ENCODE measurements at places on chromosomes 5 and 9.

DNA sequence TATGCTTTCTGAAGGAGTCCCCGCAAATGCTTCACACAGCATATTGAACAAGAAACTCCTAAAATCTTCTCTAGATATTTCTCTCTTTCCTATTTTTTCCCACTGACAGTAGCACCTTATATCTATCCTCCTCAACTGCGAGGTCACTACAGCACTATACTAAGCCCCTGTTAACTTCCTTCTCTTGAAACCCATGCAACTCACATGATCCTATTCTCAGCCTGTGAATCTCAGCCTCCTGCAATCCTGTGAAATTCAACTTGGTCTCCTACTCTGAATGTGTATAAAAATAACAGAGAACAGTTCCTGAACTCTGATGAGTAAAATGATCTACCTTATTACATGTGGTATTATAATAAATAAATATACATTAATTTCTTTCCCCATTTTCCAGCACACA, 6.1 kb upstream of the PLGRKT start:
- no peak for DNase-seq

- peak; percentile 22 for DNase-seq
Observed at GRCh38 chr9:72203205-72203803, 54.1 kb downstream of the GDA start.

- DNase-seq: peak; percentile 5
Observed at GRCh38 chr5:82720213-82721086, 356.7 kb downstream of the TMEM167A start.

DNA sequence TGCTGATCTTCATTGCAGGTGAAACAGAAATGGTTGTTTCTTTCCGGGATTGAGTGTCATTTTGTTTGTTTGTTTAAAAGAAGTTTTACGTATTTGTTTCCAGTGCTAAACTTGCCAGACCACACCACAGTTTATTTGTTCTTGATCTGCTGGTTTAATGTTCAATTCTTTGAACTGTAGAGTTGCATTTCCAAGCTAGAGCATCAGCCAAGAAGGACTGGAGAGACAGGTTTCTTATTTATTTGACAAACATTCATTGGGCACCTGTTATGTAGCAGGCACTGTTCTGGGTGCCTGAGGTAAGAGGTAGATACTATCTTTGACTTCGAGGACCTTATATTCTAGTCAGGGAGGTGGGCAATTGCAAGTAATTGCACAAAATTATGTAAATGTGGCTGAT, 45.0 kb downstream of the MCCC2 start:
- DNase-seq: no peak

- DNase-seq: no peak
Observed at GRCh38 chr5:15558240-15558639, 58.3 kb downstream of the FBXL7 start.

DNA sequence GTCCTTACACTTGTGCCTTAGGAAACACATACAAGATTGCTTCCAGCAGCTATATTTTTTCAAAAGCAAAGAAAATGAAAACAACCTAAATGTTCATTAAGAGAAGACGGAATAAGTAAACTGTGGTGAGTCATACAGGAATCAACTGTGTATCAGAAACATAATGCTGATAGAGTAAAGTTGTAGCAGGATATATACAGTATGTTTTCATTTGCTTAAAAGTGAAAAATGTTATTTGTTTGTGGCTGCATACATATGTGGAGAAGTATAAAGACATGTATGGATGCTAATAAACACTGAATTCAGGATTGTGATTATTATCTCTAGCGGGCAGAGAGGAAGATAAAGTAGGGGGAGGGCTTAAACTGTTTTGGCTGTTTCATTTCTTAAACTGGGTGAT, 8.3 kb downstream of the DCTN4 start:
- DNase-seq: no peak

Data from Ammon's horn (tissue), 1 donor.